ENCODE measurements at places on chromosomes 12 and 14. TPM values are rescaled to one million over a fixed set of nuclear protein-coding genes. Genes with fewer than 3 reads are reported as not detected.

DNA sequence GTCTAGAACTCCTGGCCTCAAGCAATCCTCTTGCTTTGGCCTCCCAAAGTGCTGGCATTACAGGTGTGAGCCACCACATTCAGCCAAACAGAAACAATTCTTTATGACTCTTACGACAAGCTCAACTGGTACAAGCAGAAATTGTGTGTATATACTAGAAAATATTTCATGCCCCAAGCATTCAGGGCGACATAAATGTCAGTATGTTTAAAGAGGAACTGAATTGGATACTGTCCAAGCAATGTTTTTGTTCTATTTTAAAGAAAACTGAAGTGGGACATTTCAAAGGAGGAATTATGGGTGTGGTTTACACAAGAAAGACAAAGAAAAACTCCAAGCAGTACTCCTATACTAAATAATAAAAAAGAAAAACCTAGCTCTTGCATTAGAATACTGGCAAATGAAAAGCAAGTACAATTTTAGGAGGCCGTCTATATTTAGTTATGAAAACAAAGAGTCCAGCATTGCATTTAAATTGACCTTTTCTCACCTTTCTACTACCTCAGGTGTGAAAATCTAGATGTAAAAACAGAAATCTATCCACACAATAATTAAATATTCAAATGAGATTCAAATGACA lies 48.9 kb downstream of the PPP1R12A start:
- H3K27ac ChIP-seq: no peak overlapping the region
- peaks cover 59% of the 10 kb centered on the region for H3K4me1 ChIP-seq
- DNase-seq: no peak
- H3K27me3 ChIP-seq: no peaks in the 10 kb centered on the region
- H3K36me3 ChIP-seq: no peaks in the 10 kb centered on the region
- no peak overlapping the region for H3K4me3 ChIP-seq

- H3K4me1 ChIP-seq: peaks cover 44% of the 10 kb centered on the region
- peak; percentile 83 for DNase-seq
- no peak overlapping the region for H3K4me3 ChIP-seq
These were observed 27.8 kb downstream of the HIP1R start for GRCh38 chr12:122862872-122863701.

DNA sequence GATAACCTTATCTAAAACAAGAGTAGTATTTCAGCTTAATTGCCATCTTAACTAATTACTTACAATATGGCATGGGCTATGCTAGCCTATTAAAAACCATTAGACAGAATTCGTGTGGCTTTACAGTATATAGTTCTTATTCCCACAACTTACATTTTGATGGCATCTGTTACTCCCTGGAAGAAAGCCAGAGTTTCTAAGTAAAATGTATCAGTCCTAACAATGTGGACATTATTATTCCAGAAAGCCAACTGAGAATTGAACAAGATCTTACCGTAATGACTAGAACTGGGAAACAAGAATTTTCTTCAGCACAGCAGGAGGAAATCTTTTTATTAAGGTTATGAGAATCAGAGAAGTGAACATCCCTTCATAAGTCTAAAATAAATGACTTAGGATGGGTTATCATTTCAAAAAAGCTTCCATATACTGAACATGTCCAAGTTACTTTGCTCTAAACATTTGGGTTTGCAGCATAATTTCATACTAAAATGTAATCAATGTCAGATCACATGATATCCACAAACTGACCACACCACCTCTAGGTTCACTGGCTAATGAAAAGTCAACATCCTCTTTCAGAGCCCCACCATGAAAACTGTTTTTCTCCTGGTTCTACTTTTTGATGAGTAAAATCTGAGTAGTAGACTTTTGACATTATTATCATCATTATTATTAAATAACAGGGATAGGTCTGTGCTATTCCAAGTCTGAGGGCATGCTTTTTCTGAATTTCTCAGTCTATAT lies 179.7 kb downstream of the SSPN start:
- no peak overlapping the region for H3K27ac ChIP-seq
- peaks cover 14% of the 10 kb centered on the region for H3K4me1 ChIP-seq
- no peak for DNase-seq
- no peaks in the 10 kb centered on the region for H3K27me3 ChIP-seq

DNA sequence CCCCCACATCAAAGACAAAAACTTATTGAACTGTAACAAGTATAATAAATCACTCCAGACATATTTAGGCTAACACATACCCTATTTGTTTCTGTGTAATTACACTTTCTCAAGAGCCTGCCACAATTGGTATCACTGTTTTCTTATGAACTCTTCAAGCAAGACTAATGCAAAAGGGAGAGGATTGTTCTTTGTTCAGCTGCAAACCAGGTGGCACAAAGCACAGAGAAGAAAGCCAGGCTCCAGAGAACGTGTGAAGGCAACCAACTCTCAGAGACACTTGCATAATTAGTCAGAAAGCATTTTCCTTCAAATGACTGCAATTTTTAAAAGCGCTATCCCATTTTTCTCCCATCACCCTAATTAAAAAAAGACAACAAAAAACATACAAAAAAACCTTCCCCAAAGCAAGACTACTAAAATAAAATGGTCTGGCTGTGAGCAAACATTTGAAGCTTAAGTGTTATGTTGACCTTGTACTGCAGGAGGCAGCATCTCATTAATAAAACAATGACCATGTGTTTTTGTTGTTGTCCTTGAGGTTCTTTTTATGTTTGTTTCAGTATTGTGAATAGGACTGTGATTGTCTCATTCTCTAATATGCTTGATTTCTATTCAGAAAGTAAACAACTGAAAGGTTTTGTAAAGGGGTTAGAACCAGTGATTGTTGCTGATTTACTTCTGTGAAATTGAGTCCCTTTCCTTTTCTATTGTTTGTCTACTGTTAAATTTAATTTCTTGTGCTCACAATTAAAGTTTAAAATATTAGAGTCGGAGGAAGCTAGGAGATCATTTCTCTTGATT lies 452.7 kb upstream of the PDE3A start:
- no peak overlapping the region for H3K4me3 ChIP-seq
- H3K27me3 ChIP-seq: no peaks in the 10 kb centered on the region
- H3K36me3 ChIP-seq: no peaks in the 10 kb centered on the region
- no peak overlapping the region for H3K27ac ChIP-seq

DNA sequence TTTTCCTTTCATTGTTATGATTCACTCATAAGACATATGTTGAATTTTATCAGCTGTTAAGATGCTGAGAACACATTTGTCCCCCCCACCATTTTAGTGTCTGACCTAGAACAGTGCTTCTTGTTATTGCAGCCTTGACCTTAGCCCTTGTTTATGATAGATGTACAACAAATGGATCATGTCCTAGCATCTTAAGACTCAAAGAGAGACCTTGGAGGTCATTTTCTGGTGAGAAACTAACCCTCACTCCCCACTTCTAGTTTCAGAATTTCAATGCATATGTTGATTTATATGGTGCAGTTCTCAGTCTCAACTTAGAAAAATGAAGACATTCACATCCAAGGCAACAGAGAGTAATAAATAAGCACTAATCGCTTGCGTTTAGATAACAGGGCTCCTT lies 391.2 kb downstream of the AEBP2 start:
- no peak overlapping the region for H3K27ac ChIP-seq
- H3K36me3 ChIP-seq: no peaks in the 10 kb centered on the region
- H3K4me1 ChIP-seq: no peaks in the 10 kb centered on the region
- DNase-seq: no peak
- H3K27me3 ChIP-seq: no peaks in the 10 kb centered on the region
- no peak overlapping the region for H3K4me3 ChIP-seq

DNA sequence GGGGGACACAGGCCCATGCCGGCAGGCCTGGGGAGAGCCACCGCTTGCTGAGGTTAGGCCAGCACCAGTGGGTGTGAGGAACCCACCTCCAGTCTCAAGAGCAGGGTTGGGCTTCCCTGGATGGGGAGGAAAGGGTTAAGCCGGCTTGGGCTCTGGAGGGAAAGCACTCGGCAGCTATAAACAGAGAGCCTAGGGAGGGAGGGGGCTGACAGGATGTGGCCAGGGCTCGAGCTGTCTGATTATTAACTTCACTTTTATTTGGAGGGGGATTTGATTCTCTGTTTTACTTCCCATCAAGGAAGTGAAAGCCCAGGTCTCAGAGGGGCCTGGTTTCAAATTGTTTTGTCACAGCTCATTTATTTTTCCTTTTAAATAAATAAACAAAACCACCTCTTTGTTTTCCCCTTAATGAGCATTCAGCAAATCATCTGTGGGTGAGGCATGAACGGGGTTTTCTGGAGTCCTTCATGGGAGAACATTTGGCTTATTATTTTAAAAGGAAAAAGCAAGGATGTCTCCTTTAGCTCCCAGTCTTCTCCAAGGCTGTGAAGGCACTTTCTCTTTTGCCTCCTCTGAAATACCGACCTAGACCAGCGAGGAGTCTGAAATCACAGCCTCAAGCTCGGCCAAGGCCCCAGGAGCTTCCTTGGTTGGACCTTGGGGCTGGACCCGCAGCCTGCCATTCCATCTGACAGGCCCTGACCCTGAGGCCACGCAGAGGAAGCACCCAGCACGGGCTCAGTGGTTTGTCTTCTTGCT lies 21.9 kb upstream of the ZFP36L1 start:
- peak; percentile 59 for DNase-seq
- H3K27me3 ChIP-seq: no peaks in the 10 kb centered on the region
- H3K4me3 ChIP-seq: peak overlapping the region; percentile 62
- no peaks in the 10 kb centered on the region for H3K36me3 ChIP-seq
- peaks cover 60% of the 10 kb centered on the region for H3K4me1 ChIP-seq
- peak overlapping the region; percentile 100 for H3K27ac ChIP-seq

- no peak for DNase-seq
- H3K4me1 ChIP-seq: peaks cover 41% of the 10 kb centered on the region
- no peaks in the 10 kb centered on the region for H3K36me3 ChIP-seq
- peak overlapping the region; percentile 50 for H3K27ac ChIP-seq
- H3K4me3 ChIP-seq: no peak overlapping the region
These were observed 320.0 kb downstream of the RAD51B start for GRCh38 chr14:68139431-68140075.

DNA sequence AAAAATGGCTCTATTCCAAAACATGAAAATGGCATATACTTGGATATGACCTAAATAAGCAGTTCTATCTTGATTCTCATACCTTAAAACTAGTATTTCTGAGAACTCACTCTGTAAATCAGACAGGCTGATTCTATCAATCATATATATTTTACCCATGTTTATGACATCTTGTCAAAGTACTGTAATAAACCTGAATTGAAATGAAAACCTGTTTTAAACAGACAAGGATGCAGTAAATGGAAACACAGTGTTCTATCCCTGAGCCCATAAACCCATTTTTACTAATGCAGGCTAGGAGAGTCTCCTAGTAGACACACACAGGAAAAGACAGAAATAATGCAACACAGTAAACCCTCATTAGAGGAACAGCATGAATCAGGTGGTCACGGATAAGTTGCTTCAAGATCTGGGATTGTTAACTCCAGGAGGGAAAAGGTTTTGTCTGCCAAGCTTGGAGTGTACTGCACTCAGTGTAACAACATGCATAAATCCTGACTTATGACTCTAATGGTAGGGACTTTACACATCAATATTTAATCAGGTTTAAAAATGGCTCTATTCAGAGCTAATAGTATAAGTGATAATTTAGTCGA lies 93.6 kb upstream of the CPNE8 start:
- no peaks in the 10 kb centered on the region for H3K36me3 ChIP-seq
- H3K4me3 ChIP-seq: no peak overlapping the region
- DNase-seq: no peak
- H3K4me1 ChIP-seq: no peaks in the 10 kb centered on the region
- H3K27me3 ChIP-seq: no peaks in the 10 kb centered on the region

GRCh38 chr12:13307143-13307816 lies 110.8 kb downstream of the EMP1 start:
- no peaks in the 10 kb centered on the region for H3K27me3 ChIP-seq
- H3K27ac ChIP-seq: no peak overlapping the region
- no peak for DNase-seq
- H3K4me1 ChIP-seq: no peaks in the 10 kb centered on the region

DNA sequence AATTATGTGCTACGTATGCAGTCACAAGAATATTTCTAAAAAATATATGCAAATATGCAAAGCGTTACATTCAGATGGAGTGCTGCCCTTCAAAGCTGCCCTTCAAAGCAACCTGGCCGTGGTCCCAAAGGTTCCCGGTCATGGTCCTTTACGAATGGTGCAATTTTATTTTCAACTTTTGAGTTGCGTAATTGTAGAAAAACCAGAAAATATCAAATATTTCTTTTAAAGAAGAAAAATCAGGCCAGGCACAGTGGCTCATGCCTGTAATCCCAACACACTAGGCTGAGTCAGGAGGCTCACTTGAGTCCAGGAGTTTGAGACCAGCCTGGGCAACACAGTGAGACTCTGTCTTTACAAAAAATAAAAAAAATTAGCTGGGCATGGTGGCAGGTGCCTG lies 21.4 kb downstream of the CLSTN3 start:
- peaks cover 18% of the 10 kb centered on the region for H3K4me1 ChIP-seq
- H3K4me3 ChIP-seq: no peak overlapping the region
- no peak overlapping the region for H3K27ac ChIP-seq
- H3K36me3 ChIP-seq: peaks cover 50% of the 10 kb centered on the region
- peak; percentile 68 for DNase-seq

DNA sequence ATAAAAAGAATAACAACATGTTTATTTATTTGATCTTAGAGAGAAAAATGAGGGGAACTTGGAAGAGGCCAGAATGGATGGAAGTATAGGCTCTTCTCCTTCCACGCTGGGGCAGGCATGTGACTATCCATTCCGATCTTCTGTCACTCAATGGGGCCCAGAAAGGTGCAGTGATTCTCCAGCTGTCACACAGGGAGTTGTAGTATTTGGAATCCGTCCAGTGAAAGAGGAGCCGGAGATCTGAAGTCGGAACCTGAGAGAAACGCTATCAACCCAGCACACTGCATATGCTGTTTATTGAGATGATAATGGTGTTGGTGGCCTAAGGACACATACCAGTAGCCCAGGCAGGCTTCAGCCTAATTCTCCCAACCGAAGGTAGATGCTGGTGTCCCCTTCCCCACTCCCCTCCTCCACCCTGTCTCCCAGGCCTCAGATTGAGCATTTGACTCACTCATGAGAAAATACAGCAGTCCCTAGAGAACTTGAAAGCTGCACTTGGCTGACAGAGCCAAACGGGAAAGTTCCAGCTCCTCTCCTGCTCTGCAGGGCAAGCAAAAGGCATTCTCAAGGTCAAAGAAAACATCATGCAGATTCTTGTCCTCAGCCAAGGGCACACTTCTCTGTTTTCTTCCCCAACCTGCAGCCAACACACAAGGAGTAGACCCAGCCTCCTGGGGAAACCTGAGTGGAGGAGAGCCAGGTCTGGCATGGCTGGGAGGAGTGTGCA lies 100.4 kb downstream of the IRF2BPL start:
- no peaks in the 10 kb centered on the region for H3K27me3 ChIP-seq
- H3K4me1 ChIP-seq: peaks cover 8% of the 10 kb centered on the region
- no peaks in the 10 kb centered on the region for H3K36me3 ChIP-seq
- no peak overlapping the region for H3K27ac ChIP-seq
- no peak overlapping the region for H3K4me3 ChIP-seq

The FGF23 gene
- not detected for total RNA-seq

The OTOGL gene
- total RNA-seq: 0.32 TPM

The KRT6B gene
- total RNA-seq: not detected

The SLIRP gene
- 58.0 TPM for total RNA-seq

The RPS6KA5 gene
- 11.3 TPM for total RNA-seq
